ENCODE measurements at places on chromosomes 3 and 15.

DNA sequence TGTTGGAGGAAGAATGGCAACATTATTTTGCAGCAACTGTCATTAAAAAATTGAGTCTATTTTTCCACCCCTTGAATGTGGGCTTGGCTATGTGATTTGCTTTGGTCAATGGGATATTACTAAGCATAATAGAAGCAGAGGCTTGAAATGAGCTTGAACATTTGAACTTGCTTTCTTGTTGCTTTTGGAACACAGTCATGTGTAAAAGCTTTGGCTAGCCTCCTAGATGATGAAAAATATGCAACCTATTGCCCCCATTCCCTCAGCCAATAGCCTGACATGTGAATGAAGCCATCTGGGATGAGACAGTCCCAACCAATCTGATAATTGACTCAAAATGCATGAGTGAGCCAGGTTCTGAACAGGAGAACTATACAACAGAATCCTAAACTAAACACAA, 78.4 kb downstream of the PLSCR2 start:
- no peaks in the 10 kb centered on the region for H3K36me3 ChIP-seq
- H3K27me3 ChIP-seq, result peaks cover 4% of the 10 kb centered on the region
- H3K4me3 ChIP-seq, result no peak overlapping the region
- DNase-seq, result no peak

GRCh38 chr3:42753757-42754156, 19.3 kb downstream of the CCDC13 start:
- peaks cover 6% of the 10 kb centered on the region for H3K4me1 ChIP-seq
- no peak for DNase-seq
- H3K4me3 ChIP-seq, result no peak overlapping the region

DNA sequence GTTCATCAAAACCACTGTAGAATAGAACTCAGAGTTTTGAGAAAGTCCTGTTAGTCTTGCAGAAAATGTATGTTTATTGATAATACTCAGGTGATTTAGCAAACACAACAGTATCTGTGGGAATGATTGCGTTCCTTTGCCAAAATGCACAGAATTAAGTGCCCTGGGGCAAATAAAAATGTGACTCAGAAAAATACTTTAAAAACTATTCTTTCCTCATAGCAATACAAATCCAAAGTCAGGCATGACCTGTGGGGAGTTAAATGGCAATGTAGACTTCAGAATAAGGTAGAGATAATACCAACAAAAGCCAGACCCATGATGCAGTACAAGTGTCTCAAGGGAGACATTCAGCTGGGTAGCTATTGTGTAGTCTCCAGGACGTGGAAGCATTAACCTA, 72.3 kb upstream of the SNTN start:
- no peak for DNase-seq
- no peak overlapping the region for H3K27ac ChIP-seq
- no peaks in the 10 kb centered on the region for H3K36me3 ChIP-seq
- H3K27me3 ChIP-seq, result no peaks in the 10 kb centered on the region
- H3K4me1 ChIP-seq, result no peaks in the 10 kb centered on the region

GRCh38 chr3:100080573-100080972, 33.7 kb downstream of the FILIP1L start:
- no peak overlapping the region for H3K27ac ChIP-seq
- peaks cover 2% of the 10 kb centered on the region for H3K27me3 ChIP-seq
- no peak overlapping the region for H3K4me3 ChIP-seq
- H3K36me3 ChIP-seq, result peaks cover 18% of the 10 kb centered on the region
- DNase-seq, result no peak

GRCh38 chr3:59308684-59309083, 258.9 kb upstream of the CFAP20DC start:
- H3K36me3 ChIP-seq, result no peaks in the 10 kb centered on the region
- no peaks in the 10 kb centered on the region for H3K27me3 ChIP-seq
- H3K27ac ChIP-seq, result no peak overlapping the region
- H3K4me1 ChIP-seq, result peaks cover 28% of the 10 kb centered on the region
- DNase-seq, result no peak

- peaks cover 19% of the 10 kb centered on the region for H3K27me3 ChIP-seq
- peaks cover 13% of the 10 kb centered on the region for H3K4me1 ChIP-seq
- no peak for DNase-seq
- H3K36me3 ChIP-seq, result no peaks in the 10 kb centered on the region
- H3K4me3 ChIP-seq, result no peak overlapping the region
These were observed 199.7 kb downstream of the RPLP1 start for GRCh38 chr15:69652293-69652692.

GRCh38 chr3:53668872-53669271, 174.5 kb downstream of the CACNA1D start:
- H3K4me3 ChIP-seq, result no peak overlapping the region
- peak; percentile 54 for DNase-seq
- H3K27ac ChIP-seq, result no peak overlapping the region
- no peaks in the 10 kb centered on the region for H3K4me1 ChIP-seq
- no peaks in the 10 kb centered on the region for H3K36me3 ChIP-seq

- DNase-seq, result no peak
- H3K4me3 ChIP-seq, result no peak overlapping the region
- H3K36me3 ChIP-seq, result no peaks in the 10 kb centered on the region
- no peaks in the 10 kb centered on the region for H3K4me1 ChIP-seq
These were observed 135.6 kb downstream of the KCNMB2 start for GRCh38 chr3:178671791-178672190.
